ENCODE measurements at places on chromosomes 3 and 15.

- DNase-seq = no peak
Observed at GRCh38 chr3:166444336-166444735, 607.1 kb upstream of the BCHE start.

- DNase-seq = no peak
Observed at GRCh38 chr15:27854601-27855000, 244.5 kb downstream of the OCA2 start.

DNA sequence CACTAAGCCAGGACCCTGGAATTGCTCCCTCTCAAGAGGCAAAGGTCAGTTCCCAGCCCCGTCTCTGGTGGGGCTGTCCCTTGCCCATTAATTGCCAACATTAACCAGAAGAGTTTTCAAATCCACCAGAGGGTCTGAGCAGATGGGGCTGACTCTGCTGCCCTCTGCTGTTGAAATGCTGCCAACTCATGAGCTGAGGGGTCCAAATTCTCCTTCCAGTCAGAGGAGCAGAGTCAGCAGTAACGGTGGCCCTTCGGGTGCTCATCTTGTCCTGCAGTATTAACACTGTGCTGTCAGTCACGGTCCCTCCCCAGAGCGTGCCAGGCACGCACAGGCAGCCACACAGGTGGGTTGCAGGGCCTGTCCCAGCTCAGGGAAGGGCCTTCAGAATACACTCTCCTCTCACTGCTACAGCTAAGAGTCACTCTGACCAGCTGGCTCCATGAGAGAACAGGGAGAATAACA, 10.7 kb upstream of the SPTBN5 start:
- DNase-seq = no peak

GRCh38 chr3:126036056-126036549, 47.8 kb downstream of the SLC41A3 start:
- no peak for DNase-seq

DNA sequence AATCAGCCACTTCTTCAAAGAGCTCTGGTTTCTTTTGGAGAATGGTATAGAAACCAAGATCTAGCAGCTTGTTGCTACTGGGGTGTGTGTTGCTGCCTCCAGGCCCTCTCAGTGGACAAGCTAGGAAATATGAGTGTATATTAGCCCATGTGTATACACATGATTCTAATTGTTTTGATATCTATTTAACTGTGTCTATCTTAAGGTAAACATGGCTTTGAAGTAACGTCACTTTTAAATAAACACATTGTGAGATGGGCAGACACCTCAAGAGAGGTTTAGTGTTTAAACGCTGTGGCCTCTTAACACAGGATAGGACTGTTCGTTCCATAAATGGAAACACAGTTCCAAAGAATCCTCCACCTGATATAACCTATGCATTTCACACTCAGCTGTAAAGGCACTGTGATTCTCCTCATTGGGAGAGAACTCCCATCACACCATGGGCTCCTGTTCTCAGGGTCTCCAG, 87.0 kb downstream of the GMPS start:
- no peak for DNase-seq

DNA sequence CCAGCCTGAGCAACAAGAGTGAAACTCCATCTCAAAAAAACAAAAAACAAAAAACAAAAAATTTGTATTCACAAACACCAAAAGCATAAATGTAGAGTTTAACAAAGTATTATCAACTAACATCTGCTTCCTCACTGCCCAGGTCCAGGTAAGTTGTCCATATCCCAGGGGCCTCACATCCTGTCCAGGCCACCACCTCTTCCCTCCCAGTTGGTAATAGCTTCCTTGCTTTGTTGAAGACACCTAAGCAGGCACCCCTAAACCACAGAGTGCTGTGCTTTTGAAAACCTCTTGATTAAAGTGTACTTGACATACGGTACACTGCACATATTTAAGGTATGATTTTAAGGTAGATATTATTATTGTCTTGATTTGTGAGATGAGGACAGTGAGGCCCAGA, 299.8 kb downstream of the SHQ1 start:
- no peak for DNase-seq

DNA sequence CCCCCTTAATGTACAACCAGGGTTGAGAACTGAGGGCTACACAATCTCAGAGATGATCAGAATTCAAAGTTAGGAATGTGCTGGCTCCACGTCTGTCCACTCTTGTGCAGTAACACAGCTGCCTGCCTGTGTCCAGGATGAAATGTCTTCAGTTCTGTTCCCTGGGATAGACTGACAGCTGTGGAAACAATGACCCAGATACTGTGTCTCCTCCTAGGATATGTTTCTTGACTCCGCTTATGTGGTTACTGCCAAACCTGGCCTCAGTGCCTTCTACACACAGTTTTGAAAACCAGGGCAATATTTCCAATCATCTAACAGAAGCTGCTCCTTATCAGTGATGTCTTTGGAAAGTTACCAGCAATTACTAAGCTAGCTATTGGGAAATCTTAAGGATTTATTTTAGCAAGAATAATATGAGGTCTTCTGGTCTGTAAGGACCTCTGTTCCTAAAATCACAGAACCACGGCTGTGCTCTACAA, 67.6 kb downstream of the NOX5 start:
- no peak for DNase-seq

DNA sequence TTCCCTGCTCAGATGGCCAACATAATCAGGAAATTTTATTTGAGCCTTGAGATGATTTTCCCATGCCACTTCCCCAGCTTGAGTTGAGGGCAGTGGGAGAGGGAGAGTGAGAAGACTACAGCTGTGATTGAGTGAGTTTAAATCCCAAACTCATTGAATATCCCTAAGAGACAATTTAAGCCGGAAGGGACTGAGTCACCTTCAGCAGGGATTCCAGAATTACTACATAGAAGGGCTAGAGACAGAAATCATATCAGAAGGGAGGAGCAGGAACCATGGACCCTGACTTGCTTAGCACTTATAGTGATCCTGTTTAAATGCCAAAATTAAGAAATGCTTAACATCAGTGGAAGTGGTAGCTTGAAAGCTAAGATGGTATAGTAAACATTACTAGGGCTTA, 312.2 kb upstream of the SLCO3A1 start:
- DNase-seq = no peak

DNA sequence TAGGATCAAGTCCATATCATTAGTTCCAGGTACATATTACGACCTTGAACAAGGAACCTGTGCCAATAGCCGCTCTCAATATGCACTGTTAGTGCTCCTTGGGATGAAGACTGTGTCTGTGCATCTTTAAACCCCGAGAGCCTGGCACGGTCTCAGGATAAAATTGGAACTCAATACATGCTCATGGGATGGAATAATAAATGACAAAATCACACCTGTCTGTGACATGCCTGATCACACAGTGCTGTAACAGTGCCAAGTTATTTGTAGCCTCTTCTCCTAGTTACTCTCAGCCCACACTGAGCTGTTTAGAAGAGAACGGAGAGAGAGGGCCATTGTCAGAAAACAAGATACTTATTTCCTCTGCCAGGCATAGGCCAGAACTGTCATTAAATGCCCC, 82.2 kb downstream of the SSR3 start:
- no peak for DNase-seq

DNA sequence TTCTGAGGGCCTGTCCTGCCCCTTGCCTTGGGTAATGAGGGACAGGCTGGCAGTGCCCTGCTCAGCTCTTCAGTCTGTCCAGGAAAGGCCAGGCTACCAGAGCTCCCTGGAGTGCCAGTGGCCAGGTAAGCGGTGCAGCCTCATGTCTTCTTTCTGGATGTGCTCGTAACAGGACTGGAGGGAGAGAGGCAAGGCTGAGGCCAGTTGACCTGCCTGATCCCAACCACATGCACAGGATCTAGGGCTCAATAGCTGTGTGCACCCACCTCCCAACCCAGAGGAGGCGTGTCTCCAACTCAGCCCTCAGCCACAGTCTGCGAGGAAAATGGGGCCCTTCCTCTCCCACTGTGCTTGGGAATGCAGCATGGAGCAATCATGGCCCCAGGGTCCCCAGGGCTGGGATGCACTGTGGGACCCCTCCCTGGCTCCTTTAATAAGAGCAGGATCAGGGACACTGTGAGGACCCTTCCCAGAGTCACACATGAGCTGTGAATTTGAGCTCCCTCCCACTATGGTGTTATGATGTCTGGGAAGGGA, 22.5 kb downstream of the ALS2CL start:
- DNase-seq = no peak

DNA sequence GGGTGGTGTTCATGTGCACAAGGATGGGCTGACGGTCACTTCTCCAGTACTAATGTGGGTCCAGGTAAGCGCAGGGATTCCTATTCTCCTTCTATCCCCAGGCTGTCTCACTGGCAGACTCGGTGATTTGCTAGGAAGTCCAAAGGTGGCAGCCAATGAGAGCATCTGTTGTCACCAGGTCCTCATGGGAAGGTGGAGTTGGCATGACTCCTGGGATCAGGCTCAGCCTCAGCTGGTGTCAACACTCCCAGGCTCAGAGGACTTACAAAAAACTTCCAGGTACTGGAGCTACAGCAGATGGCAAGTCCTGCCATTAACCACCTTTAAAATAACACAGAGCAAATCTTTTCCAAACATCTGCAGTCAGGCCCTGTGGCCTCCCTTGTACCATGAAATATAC, 13.8 kb downstream of the XYLB start:
- DNase-seq = no peak

DNA sequence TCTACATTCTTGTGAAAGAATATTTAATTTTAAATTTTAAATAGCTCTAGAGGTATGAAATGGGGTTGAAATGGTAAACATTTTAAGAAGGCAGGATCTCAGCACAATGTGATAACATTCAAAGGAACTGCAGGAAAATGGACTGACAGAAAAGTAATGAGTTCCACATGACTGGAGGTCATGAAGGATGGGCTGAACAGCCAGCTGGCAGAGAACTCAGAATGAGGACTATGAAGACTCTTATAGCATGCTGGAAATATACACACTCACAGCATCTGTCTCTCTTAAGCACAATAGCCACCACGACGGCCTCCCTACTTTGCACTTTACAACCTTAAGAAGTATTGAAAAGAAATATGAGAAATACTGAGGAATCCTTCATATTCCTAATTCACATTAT, 94.7 kb downstream of the TNIK start:
- no peak for DNase-seq

Data from GOT3 (cell line).